ENCODE measurements at places on chromosomes 1 and 21.

GRCh38 chr1:202088206-202088605, 34.5 kb upstream of the GPR37L1 start:
- DNase-seq = no peak

- no peak for DNase-seq
These were observed 29.7 kb upstream of the GRIK3 start for GRCh38 chr1:37064039-37064438.

GRCh38 chr1:228496494-228496893, 9.3 kb downstream of the RNF187 start:
- no peak for DNase-seq

GRCh38 chr1:192978195-192978710, 80.9 kb downstream of the UCHL5 start:
- no peak for DNase-seq
